G401 (cell line): ENCODE measurements at places on chromosomes 7 and 10.

- peak; percentile 40 for DNase-seq
Observed at GRCh38 chr10:96306516-96306915, 2.3 kb downstream of the DNTT start.

GRCh38 chr10:60048091-60048501 is 141.7 kb upstream of the CCDC6 start:
- DNase-seq = peak; percentile 81

GRCh38 chr7:85065306-85065705 is 121.5 kb downstream of the SEMA3D start:
- no peak for DNase-seq

GRCh38 chr10:75531571-75532031 is 100.2 kb downstream of the LRMDA start:
- no peak for DNase-seq

DNA sequence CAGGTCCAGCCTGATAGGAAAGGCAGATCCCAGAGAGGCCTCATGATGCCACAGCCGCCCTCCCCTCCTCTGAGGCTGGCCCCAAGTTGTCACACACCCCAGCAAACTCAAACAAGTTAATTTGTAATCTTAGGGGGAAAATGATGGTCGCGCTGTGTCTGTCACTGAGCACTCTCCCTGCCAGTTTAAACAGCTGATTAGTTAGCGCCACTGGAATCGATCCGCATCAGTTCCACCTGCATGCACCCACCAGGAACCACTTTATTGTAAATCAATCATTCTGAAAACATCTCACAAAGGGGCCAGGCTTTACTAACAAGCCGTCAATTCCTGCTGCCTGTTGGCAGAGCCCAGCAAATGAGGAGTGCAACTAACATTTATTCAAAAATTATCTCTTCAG is 870.9 kb downstream of the KCNMA1 start:
- DNase-seq = no peak

- no peak for DNase-seq
Observed at GRCh38 chr10:129761197-129761972, 202.7 kb downstream of the EBF3 start.

GRCh38 chr7:102912742-102913141 is at the start of gene LRRC17:
Gene LRRC17, plus strand, starts transcription at chr7:102913000. Its CDS starts 20,914 bp downstream, at chr7:102933914.
- DNase-seq = no peak

DNA sequence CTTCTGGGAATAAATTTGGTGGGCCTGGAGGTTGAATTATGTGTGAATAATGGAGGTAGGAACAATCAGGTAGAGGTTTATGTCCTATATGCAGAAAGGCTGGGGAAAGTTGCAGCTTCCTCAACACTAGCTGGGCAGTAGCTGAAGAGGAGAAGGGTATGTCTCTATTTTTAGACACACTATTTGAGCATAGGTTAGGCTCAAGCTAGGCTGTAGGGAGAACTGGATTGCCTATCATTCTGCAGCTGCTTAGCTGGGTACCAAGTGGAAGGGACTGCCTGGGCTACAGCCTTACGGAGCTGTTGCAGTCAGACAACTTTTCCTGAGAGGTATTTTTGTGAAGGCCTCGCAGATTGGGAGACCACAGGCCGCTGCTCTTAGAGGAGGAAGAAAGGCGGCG is 67.9 kb downstream of the DENND11 start:
- DNase-seq = no peak

DNA sequence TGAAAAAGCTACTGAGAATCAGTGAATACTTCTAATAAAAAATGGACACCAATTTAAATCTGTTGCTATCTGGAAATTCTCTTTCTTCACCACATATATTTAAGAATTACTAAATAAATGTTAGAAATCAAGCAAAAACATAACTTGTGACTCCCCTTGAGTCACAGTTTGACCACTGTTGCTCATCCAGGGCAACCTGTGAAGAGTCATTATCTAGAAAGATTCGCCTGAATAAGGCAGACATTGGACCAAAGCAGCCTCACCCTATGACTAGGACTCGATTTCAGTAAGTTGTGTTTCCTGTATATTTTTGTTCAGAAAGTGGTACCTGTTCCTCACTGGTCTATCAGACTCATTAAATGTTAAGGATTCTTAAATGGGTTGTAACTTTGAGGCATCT is 572.4 kb downstream of the ATRNL1 start:
- no peak for DNase-seq

DNA sequence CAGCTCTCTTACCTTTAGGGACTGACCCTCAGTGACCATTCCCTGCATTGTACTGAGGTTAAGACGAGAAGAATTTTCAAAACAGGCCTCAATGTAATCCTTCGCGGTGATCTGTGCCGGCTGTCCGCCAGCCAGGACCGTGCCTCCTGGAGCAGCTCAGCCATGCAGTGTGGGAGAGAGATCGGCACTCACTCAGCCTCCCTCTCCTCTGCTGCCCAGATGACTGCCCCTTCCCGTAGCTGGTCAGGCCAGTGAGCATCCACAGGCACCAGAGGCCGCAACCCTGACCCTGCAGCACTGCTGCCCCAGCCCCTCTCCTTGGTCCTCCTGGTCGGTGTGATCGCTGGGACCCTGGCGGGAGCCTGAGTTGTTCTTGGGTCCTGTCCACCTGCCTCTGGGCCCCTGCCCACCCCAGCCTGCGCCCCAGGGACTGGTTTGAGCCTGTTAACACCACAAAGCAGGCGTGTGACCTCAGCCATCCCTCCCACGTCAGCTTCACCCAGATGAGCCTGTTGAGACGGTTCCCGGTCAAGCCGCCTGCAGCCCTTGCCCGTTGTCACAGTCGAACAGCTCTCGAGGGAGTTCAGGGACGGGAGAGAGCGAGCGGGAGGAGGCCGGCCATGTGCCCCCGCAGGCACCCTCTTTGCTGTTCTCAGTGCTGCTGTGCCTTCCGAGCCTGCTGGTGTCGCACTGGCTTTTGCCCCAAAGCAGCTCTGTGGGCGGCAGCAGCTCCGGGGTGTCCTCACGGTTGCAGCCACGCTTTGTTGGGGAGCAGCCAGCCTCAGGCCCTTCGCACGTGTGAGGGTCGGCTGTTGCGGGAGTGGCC is 37.2 kb downstream of the NKX6-2 start:
- no peak for DNase-seq

DNA sequence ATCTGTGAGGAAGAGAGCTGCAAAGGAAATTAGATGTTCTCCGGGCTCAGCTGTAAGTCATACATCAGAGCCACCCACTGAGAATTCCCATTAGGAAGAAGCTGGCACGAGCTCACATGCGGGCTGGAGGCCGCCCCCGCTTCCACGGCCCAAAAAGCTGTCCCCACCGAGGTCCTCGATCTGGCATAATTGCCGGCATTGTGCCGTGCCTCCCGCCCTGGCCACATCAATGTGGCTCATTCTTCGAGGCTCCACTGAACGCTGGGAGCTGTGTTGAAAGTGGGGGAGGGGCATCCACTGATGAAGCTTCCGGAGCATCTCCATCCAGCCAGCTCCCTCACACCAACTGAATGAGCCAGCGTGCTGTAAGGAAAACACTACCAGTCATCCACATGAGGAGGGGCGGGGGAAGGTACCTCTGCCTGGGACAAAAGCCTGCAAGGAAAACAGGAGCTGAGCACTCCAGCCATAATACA is 173.1 kb downstream of the PTPRN2 start:
- DNase-seq = peak; percentile 63
